ENCODE measurements at places on chromosomes 2 and 18.

GRCh38 chr18:11502368-11502767, 107.0 kb upstream of the SLC35G4 start:
- H3K4me3 ChIP-seq = no peak overlapping the region
- no peak overlapping the region for H3K27ac ChIP-seq
- DNase-seq = no peak
- peaks cover 11% of the 10 kb centered on the region for H3K27me3 ChIP-seq
- H3K4me1 ChIP-seq = no peaks in the 10 kb centered on the region

DNA sequence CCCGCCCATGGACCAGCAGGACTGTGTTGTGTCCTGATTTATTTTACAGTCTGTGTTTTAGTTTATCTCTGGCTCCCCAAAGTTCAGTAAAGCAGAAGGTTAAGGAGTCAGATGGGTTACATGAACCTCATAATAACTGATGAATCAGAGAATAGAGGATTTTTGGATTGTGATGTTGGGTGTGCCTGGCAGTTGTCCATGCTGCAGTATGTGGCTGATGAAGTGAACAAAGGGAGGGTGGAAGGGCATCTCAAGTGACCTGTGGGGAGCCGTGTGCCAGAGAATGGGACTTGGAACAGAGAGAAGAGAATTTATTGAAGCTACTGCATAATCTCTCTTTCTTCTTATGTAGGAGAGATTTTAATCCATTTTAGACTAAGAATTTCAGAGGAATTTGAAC, 145.5 kb downstream of the MAP4K4 start:
- peaks cover 38% of the 10 kb centered on the region for H3K4me1 ChIP-seq
- no peaks in the 10 kb centered on the region for H3K27me3 ChIP-seq
- H3K36me3 ChIP-seq = peaks cover 64% of the 10 kb centered on the region
- no peak for DNase-seq

- H3K27me3 ChIP-seq = peaks cover 68% of the 10 kb centered on the region
- peaks cover 7% of the 10 kb centered on the region for H3K4me1 ChIP-seq
- H3K36me3 ChIP-seq = no peaks in the 10 kb centered on the region
- H3K4me3 ChIP-seq = no peak overlapping the region
- DNase-seq = no peak
- H3K27ac ChIP-seq = no peak overlapping the region
Measured at GRCh38 chr18:37537868-37538525, 27.6 kb downstream of the CELF4 start.

GRCh38 chr2:18045230-18045629, 166.8 kb downstream of the KCNS3 start:
- H3K27me3 ChIP-seq = no peaks in the 10 kb centered on the region
- H3K4me1 ChIP-seq = no peaks in the 10 kb centered on the region
- no peaks in the 10 kb centered on the region for H3K36me3 ChIP-seq
- no peak overlapping the region for H3K27ac ChIP-seq
- H3K4me3 ChIP-seq = no peak overlapping the region

- no peak overlapping the region for H3K27ac ChIP-seq
- H3K4me3 ChIP-seq = no peak overlapping the region
- DNase-seq = no peak
- no peaks in the 10 kb centered on the region for H3K36me3 ChIP-seq
- H3K4me1 ChIP-seq = no peaks in the 10 kb centered on the region
Measured at GRCh38 chr2:227739351-227739750, 6.3 kb upstream of the SCYGR8 start.

All from central memory CD8-positive, alpha-beta T cell (primary cell).